ENCODE measurements at places on chromosomes 12 and 14. TPM values are rescaled to one million over a fixed set of nuclear protein-coding genes. Genes with fewer than 3 reads are reported as not detected.
A peak's percentile ranks its signal among the peaks of the same experiment; 100 is the strongest.

DNA sequence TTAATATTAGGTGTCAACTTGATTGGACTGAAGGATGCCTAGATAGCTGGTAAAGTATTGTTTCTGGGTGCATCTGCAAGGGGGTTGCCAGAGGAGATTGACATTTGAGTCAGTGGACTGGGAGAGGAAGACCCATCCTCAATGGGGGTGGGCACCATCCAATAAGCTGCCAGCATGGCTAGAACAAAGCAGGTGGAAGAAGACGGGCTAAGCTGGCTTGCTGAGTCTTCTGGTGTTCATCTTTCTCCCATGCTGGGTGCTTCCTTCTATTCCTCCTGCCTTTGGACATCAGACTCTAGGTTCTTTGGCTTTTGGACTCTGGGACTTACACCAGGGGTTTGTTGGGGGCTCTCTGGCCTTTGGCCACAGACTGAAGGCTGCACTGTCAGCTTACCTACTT is 87.4 kb downstream of the SLC38A1 start:
- no peak overlapping the region for H3K4me3 ChIP-seq
- H3K4me1 ChIP-seq: peaks cover 8% of the 10 kb centered on the region
- DNase-seq: no peak
- H3K27me3 ChIP-seq: no peaks in the 10 kb centered on the region
- H3K27ac ChIP-seq: no peak overlapping the region
- peaks cover 7% of the 10 kb centered on the region for H3K36me3 ChIP-seq

- H3K27me3 ChIP-seq: no peaks in the 10 kb centered on the region
- no peaks in the 10 kb centered on the region for H3K4me1 ChIP-seq
- H3K27ac ChIP-seq: no peak overlapping the region
- DNase-seq: no peak
- H3K4me3 ChIP-seq: no peak overlapping the region
Measured at GRCh38 chr14:73477618-73478266, 13.0 kb upstream of the RIOX1 start.

DNA sequence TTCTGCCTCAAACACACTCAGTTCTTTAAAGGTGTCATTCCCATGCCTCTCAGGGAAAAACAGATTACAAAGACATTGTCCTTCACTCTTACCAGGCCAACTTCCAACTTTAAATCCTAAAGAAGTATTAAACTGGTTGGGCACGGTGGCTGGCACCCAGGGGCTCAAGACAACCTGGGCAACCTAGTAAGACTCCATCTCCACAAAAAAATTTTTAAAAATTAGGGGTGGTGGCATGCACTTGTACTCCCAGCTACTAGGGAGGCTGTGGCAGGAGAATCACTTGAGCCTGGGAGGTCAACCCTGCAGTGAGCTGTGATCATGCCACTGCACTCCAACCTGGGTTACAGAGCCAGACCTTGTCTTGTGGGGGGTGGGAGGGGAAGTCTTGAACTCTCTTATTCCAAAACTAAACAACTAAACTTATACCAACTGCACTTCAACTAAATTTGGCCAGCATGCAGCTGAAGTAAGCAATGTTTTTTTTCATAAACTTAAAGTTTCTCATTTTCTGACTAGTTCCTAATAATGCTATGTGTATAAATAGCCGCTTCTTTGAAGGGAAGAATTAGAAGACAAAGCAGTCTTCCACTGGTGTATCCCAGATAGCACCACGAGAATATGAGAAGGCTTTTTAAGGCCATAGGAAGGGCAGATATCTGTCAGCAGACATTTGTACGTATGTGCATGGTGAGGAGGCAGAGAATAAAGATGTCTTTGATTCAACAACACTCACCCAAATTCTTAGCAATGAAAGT is 2.4 kb downstream of the SLC11A2 start:
- peaks cover 41% of the 10 kb centered on the region for H3K36me3 ChIP-seq
- H3K4me3 ChIP-seq: peak overlapping the region; percentile 88
- H3K4me1 ChIP-seq: peaks cover 17% of the 10 kb centered on the region
- no peak for DNase-seq

MYBPC1 gene
- total RNA-seq: not detected

GRCh38 chr14:33774723-33775470 is 176.0 kb downstream of the EGLN3 start:
- no peak for DNase-seq
- H3K4me3 ChIP-seq: no peak overlapping the region
- no peaks in the 10 kb centered on the region for H3K36me3 ChIP-seq
- no peak overlapping the region for H3K27ac ChIP-seq
- H3K27me3 ChIP-seq: peaks cover 10% of the 10 kb centered on the region

GRCh38 chr12:88752183-88752582 is 171.9 kb upstream of the KITLG start:
- peaks cover 52% of the 10 kb centered on the region for H3K4me1 ChIP-seq
- H3K27ac ChIP-seq: no peak overlapping the region
- no peaks in the 10 kb centered on the region for H3K27me3 ChIP-seq
- peaks cover 8% of the 10 kb centered on the region for H3K36me3 ChIP-seq
- no peak overlapping the region for H3K4me3 ChIP-seq

RNASE1 gene
- 40.2 TPM for total RNA-seq

KCNH3 gene
- total RNA-seq: 2.8 TPM

RPS6KL1 gene
- 16.4 TPM for total RNA-seq

DNA sequence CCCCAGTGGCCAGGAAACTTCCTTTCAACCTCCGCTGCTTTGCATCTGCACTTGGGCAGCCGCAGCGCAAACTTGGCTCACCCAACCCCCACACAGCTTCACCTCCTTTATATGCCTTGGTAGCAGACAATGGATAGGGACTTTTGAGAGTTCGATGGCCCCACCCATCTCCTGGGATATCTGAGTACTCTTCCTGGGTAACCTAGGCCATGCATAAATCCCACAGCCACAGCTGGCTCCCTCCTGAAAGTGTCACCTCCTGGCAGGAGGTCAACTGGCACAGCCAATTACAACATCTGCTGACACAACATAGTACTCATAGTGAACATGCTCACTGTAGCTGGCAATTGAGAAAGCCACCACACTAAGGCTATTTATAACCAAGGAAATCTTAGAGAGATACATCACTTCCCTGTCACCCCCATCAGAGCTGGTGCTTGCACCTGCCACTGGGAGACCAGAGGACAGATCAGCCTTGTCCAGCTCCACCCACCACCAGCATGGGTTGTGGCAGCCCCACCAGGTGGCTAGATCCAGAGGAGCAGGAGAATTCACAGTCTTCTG is 410.0 kb downstream of the SYT1 start:
- H3K27ac ChIP-seq: no peak overlapping the region
- H3K4me3 ChIP-seq: no peak overlapping the region
- no peaks in the 10 kb centered on the region for H3K4me1 ChIP-seq
- H3K36me3 ChIP-seq: no peaks in the 10 kb centered on the region
- H3K27me3 ChIP-seq: no peaks in the 10 kb centered on the region

IL23A gene
- 1.8 TPM for total RNA-seq

DNA sequence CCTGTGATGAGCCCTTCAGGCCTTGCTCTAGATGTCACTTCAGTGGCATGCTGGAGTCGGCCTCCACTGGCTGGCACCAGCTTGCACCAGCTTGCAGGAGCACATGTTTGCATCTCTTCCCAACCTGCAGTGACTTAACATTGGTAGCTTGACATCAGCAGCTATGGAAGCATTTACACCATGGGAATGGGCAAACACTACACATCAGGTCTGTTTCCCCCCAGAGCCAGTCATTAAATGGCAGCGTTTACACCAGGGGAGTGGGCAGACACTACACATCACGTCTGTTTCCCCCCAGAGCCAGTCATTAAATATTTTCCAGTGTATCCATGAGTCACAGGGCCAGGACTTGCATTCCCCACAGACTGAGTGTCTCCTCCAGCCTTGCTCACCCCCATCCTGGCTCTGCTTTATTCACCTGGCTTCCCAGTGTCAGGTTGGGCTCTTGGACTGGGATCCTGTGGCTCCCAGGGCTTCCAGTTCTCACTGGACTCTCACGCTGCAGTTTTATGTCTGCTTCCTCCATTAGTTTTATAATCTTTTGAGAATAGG is 51.6 kb upstream of the VRK1 start:
- peaks cover 9% of the 10 kb centered on the region for H3K4me1 ChIP-seq
- H3K36me3 ChIP-seq: no peaks in the 10 kb centered on the region
- H3K4me3 ChIP-seq: no peak overlapping the region
- no peak for DNase-seq

- H3K36me3 ChIP-seq: no peaks in the 10 kb centered on the region
- H3K4me1 ChIP-seq: peaks cover 22% of the 10 kb centered on the region
- DNase-seq: no peak
- no peak overlapping the region for H3K27ac ChIP-seq
- no peak overlapping the region for H3K4me3 ChIP-seq
Measured at GRCh38 chr12:12019881-12020280, 50.9 kb upstream of the BCL2L14 start.

- H3K27ac ChIP-seq: no peak overlapping the region
- H3K27me3 ChIP-seq: no peaks in the 10 kb centered on the region
- no peaks in the 10 kb centered on the region for H3K4me1 ChIP-seq
- no peaks in the 10 kb centered on the region for H3K36me3 ChIP-seq
- DNase-seq: no peak
- no peak overlapping the region for H3K4me3 ChIP-seq
Measured at GRCh38 chr12:31557707-31558106, 33.2 kb downstream of the DENND5B start.

MAP1LC3B2 gene
- 0.91 TPM for total RNA-seq

GRCh38 chr14:69715725-69716477 is 51.0 kb upstream of the SRSF5 start:
- peaks cover 12% of the 10 kb centered on the region for H3K36me3 ChIP-seq
- peak; percentile 21 for DNase-seq

- H3K27me3 ChIP-seq: no peaks in the 10 kb centered on the region
- DNase-seq: no peak
- H3K36me3 ChIP-seq: no peaks in the 10 kb centered on the region
- H3K4me1 ChIP-seq: peaks cover 21% of the 10 kb centered on the region
- H3K4me3 ChIP-seq: no peak overlapping the region
Measured at GRCh38 chr14:51331486-51332367, 91.7 kb downstream of the TMX1 start.

- no peaks in the 10 kb centered on the region for H3K36me3 ChIP-seq
- peaks cover 16% of the 10 kb centered on the region for H3K27me3 ChIP-seq
- no peak overlapping the region for H3K27ac ChIP-seq
- H3K4me3 ChIP-seq: no peak overlapping the region
- no peaks in the 10 kb centered on the region for H3K4me1 ChIP-seq
Measured at GRCh38 chr12:3427956-3428355, 63.0 kb upstream of the PRMT8 start.

CMA1 gene
- total RNA-seq: not detected

DNA sequence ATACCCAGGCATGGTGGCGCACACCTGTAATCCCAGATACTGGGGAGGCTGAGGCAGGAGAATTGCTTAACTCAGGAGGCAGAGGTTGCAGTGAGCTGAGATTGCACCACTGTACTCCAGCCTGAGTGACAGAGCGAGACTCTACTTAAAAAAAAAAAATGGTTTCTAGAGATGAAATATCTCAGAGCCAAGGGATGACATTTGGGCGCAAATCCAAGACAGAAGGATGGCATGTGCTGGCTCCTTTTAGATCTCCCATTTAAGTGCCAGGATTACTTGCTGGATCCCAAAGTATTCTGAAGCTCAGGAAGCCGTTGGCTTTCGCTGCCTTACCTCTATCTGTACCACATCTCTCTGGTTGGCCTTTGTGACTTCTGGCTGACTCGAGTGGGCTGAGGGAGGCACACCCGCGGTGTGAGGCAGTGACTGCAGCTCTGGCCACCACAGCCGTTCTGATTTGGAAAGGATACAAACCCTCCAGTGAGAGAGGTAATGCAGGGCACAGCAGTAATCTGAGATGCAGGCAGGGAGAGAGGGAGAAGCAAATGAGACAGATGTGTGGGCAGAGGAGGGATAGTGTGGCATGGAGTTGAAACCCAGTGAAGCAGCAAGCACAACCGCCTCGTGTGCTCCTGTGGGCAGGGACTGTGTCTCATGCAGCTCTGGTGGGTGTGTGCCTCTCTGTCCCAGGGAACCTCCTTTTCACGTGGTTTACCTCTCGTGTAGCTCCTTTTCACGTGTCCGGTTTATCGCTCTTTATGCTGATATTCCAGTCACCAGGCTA is 4.9 kb downstream of the B4GALNT3 start:
- H3K27ac ChIP-seq: no peak overlapping the region
- H3K4me3 ChIP-seq: no peak overlapping the region
- peaks cover 29% of the 10 kb centered on the region for H3K27me3 ChIP-seq
- H3K36me3 ChIP-seq: peaks cover 8% of the 10 kb centered on the region

HCAR3 gene
- not detected for total RNA-seq

CIROP gene
- not detected for total RNA-seq

DNA sequence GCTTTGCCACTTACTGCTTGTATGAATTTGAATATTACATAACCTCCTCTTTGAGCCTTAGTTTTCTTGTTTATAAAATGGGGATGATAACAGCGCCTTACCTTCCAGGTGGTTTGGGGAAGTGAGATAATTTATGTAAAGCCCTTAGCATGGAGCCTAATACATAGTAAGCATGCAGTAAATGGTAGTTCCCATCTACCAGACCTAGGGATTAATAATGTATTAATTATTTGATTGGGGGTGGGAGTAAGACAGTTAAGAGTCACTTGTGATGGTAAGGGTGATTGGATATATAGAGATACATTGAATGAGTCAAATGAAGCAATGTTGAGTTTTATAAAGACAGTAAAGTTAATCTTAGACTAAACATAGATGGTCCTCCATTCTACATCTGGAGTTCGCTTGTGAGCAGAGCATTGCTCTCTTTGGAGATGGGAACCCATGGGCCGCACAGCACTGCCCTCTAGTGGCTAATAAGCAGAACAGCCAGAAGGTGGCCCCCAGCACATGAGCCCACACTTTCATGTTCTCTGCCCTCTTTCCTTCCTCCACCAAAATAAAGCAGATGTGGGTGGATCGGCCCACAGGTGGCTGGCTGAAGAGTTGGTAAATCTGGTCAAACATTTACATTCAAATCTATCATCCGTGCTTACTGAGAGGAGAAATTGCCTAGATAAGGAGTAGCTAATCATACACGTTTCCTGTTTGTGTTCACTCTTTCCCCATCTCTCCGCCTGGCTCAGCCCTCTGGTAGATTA is 26.5 kb upstream of the TAMALIN start:
- peaks cover 11% of the 10 kb centered on the region for H3K36me3 ChIP-seq
- no peak overlapping the region for H3K27ac ChIP-seq
- peaks cover 19% of the 10 kb centered on the region for H3K4me1 ChIP-seq
- no peaks in the 10 kb centered on the region for H3K27me3 ChIP-seq
- peak; percentile 56 for DNase-seq
- H3K4me3 ChIP-seq: no peak overlapping the region

- no peak overlapping the region for H3K4me3 ChIP-seq
- no peak for DNase-seq
- H3K27me3 ChIP-seq: peaks cover 12% of the 10 kb centered on the region
- no peak overlapping the region for H3K27ac ChIP-seq
Measured at GRCh38 chr14:29215853-29216252, 449.3 kb downstream of the FOXG1 start.

DNA sequence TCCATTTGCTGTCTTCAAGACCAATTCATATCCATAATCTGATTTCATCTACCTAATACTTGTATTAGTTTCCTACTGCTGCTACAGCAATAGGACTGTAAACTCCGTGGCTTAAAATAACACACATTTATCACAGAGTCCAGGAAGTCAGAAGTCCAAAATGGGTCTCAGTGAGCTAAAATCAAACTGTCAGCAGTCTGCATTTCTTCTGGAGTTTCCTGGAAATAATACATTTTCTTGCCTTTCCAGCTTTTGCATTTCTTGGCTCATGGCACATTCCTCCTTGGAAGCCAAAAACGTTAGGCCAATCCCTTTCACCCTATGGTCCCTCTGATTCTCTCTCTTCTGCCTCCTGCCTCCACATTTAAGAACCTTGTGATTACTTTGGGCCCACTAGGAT is 239.8 kb downstream of the PRKD1 start:
- H3K36me3 ChIP-seq: no peaks in the 10 kb centered on the region
- no peak for DNase-seq
- H3K27me3 ChIP-seq: no peaks in the 10 kb centered on the region

- no peak overlapping the region for H3K4me3 ChIP-seq
- no peak for DNase-seq
- no peak overlapping the region for H3K27ac ChIP-seq
- H3K36me3 ChIP-seq: no peaks in the 10 kb centered on the region
Measured at GRCh38 chr14:99952453-99952852, 112.8 kb upstream of the EVL start.

Measured in Calu3 (cell line).